ENCODE measurements at places on chromosomes 16 and 17.
A peak's percentile ranks its signal among the peaks of the same experiment; 100 is the strongest.

GRCh38 chr17:570388-570787 lies 144.3 kb downstream of the VPS53 start:
- H3K4me1 ChIP-seq: no peaks in the 10 kb centered on the region
- no peak overlapping the region for H3K27ac ChIP-seq
- H3K4me3 ChIP-seq: no peak overlapping the region

GRCh38 chr17:73292031-73292531 lies 19.7 kb downstream of the CDC42EP4 start:
- H3K27ac ChIP-seq: no peak overlapping the region
- H3K27me3 ChIP-seq: no peaks in the 10 kb centered on the region

DNA sequence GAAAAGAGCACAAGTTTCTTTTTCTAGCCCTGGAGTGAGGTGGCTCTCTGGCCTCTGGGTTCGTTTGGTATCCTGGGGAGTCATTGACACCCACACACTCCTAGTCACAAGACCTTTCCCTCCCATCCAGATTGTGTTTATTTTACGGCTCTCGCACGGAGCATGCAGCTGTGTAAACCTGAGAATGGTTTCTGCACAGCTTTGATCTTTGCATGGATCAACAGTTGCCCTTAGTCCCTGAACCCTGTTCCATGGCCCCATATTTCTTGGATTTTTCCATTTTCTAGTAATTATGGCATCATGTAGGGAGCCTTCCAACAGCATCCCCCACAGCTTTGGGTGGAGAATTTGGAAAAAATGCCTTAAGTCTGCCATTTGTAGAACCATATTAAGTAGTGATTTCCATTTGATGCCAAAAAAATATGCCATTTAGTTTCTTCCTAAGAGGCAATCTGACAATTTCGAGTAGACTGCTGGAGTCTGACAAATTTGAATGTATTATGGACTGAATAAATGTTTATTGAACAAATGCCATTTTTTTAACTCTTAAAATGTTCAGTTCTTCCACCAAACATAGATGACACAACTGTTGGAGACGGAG lies 197.7 kb downstream of the WWOX start:
- H3K4me3 ChIP-seq: no peak overlapping the region
- no peak for DNase-seq
- H3K27me3 ChIP-seq: no peaks in the 10 kb centered on the region
- no peaks in the 10 kb centered on the region for H3K36me3 ChIP-seq

- no peak for DNase-seq
- no peak overlapping the region for H3K27ac ChIP-seq
- H3K4me3 ChIP-seq: no peak overlapping the region
- no peaks in the 10 kb centered on the region for H3K4me1 ChIP-seq
Measured at GRCh38 chr16:4976079-4976478, 17.9 kb downstream of the SEC14L5 start.

GRCh38 chr17:43962479-43962878 lies 8.7 kb upstream of the PYY start:
- H3K27me3 ChIP-seq: peaks cover 13% of the 10 kb centered on the region
- no peaks in the 10 kb centered on the region for H3K36me3 ChIP-seq
- DNase-seq: no peak
- H3K4me1 ChIP-seq: no peaks in the 10 kb centered on the region
- no peak overlapping the region for H3K4me3 ChIP-seq

- no peaks in the 10 kb centered on the region for H3K27me3 ChIP-seq
- H3K36me3 ChIP-seq: no peaks in the 10 kb centered on the region
- no peaks in the 10 kb centered on the region for H3K4me1 ChIP-seq
- no peak overlapping the region for H3K27ac ChIP-seq
Measured at GRCh38 chr17:30573603-30574175, 96.5 kb downstream of the GOSR1 start.

DNA sequence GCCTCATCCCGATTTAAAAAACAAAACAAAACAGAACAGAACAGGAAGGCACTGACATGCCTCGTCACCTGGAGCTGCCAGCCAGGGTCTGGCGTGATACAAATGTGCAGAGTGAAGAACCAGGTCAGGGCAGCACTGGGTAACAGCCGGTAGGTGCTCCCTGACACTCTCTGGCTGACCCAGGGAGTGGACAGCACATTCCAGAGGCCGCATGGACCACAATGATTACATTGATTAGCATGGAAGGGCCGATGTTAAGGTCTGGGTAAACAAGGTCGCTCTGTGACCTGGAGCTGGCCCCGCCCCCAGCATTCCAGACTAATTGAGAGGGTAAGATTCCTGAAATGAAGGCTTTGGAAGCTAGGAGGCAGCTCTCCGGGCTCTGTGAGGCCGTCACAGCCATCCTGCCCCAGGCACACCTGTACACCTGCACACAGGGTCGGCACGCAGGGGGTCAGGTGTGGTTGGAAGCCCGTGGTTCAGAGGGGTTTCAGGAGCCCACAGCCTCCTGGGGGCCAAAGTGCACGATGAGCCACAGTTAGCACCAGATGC lies 21.4 kb downstream of the PIEZO1 start:
- peaks cover 40% of the 10 kb centered on the region for H3K36me3 ChIP-seq
- H3K4me3 ChIP-seq: no peak overlapping the region
- H3K27ac ChIP-seq: no peak overlapping the region
- no peaks in the 10 kb centered on the region for H3K4me1 ChIP-seq

- DNase-seq: no peak
- no peaks in the 10 kb centered on the region for H3K36me3 ChIP-seq
- H3K27ac ChIP-seq: no peak overlapping the region
- peaks cover 4% of the 10 kb centered on the region for H3K27me3 ChIP-seq
- no peaks in the 10 kb centered on the region for H3K4me1 ChIP-seq
- no peak overlapping the region for H3K4me3 ChIP-seq
Measured at GRCh38 chr16:49274591-49274990, 7.0 kb downstream of the CBLN1 start.

GRCh38 chr16:69077251-69077650 lies 28.2 kb upstream of the HAS3 start:
- no peak overlapping the region for H3K4me3 ChIP-seq
- H3K4me1 ChIP-seq: peaks cover 14% of the 10 kb centered on the region
- no peak for DNase-seq

DNA sequence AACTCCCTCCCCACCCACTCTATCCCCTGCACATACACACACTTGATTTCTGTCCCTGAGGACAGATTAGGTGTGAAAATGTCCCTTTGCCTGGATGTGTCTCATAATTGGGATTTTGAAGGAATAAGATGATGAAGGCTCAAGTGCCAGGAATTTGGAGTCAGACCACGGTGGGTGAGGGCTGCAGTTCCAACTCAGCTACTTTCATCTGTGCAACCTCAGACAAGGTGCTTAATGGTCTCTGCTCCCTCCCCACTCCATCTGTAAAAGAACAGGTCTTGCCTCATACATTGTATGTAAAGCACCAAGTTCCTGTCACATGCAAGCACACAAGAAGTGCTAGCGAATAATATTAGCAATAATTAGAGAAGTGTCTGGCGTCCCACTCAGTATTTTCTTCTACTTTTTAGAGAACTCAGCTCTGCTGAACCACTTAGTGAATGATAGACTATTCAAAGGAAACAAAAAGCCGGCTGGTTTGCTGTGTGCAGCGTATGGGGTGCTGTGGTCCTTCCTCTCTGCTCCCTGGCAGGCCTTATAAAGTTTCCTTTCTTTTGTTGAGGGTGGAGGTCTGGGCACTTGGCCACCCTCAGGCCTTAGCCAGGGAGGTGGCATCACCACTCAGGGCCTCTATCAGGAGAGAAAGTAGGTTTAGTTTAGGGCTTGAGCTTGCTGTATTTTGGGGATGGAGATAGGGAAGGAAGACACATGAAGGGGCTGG lies 6.4 kb downstream of the TBX4 start:
- H3K4me1 ChIP-seq: no peaks in the 10 kb centered on the region
- no peak overlapping the region for H3K27ac ChIP-seq
- H3K4me3 ChIP-seq: no peak overlapping the region

- H3K4me3 ChIP-seq: no peak overlapping the region
- no peaks in the 10 kb centered on the region for H3K36me3 ChIP-seq
- no peaks in the 10 kb centered on the region for H3K27me3 ChIP-seq
- no peak for DNase-seq
- H3K4me1 ChIP-seq: no peaks in the 10 kb centered on the region
- no peak overlapping the region for H3K27ac ChIP-seq
Measured at GRCh38 chr17:30543456-30543855, 66.2 kb downstream of the GOSR1 start.

DNA sequence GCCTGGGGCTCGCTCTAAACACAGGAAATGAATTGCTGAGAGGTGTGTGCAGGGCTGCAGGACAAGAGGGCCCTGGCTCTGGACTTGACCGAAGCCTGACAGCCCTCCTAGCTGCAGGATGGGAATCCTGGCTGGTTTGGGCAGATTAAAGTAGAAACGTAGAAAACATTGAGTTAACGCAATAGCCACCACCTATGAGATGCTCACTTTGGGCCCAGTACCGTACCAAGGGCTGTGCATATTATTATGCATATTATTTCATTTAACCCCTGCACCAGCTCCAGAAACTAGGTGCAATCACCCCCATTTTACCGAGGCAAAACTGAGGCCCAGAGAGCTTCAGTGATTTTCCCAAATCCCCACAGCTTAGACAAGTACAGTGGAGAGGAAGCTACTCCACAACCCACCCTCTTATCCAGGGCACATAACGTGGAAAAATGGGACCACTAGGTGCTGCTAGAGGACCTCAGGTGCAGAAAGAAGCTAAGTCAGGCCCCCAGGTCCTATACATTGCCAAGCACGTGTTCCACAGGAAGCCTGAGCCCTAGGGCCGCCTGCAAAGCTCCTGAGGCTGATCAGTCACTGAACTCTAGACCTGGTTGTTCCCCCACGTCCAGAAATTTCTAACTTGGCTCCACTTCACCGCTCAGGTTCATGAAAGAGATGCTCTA lies 79.2 kb downstream of the MYH11 start:
- no peak overlapping the region for H3K27ac ChIP-seq
- H3K36me3 ChIP-seq: no peaks in the 10 kb centered on the region
- H3K4me1 ChIP-seq: no peaks in the 10 kb centered on the region
- no peak overlapping the region for H3K4me3 ChIP-seq
- peak; percentile 50 for DNase-seq

DNA sequence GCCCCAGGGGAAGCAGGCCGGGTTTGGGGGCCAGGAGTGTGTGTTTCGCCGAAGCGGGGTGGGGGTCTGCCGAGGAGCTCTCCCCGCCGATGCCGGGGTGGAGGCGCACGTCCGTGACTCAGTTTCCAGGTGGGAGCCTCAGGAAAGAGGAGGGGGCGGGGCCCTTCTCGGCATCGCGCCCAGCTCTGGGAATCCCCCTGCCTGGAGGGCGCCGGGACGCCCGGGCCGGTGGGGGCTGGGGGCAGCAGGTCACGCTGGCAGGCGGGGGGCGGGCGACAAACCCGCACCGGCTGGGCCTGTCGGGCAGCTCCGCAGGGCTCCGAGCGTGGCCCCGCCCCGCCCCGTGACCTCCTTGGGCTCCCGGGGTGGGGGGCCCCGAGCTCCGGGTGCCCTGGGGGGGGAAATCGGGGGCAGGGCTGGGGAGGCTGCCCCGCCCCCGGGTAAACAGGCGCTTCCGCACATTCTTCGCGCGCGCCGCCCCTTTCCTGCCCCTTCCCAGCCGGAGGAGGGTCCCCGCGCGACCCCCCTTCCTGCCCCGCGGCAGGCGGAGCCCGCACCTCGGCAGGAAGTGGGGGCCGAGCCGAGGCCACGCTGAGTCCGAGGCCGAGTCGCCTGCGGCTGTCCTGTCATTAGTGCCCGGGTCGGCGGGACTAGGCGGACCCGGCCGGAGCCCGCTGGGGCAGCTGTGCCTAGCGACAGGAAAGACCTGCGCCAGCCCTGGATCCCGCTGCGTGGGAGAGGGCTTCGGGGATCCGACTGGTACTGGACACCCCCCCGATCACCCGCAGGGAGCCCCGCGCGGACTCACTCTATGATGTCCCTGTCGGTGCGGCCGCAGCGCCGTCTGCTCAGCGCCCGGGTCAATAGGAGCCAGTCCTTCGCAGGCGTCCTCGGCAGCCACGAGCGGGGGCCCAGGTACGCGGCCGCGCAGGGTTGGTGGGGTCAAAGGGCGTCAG lies 9.3 kb downstream of the RIPOR1 start:
- peaks cover 43% of the 10 kb centered on the region for H3K4me1 ChIP-seq
- H3K36me3 ChIP-seq: peaks cover 39% of the 10 kb centered on the region
- peak overlapping the region; percentile 68 for H3K4me3 ChIP-seq
- no peaks in the 10 kb centered on the region for H3K27me3 ChIP-seq
- peak overlapping the region; percentile 73 for H3K27ac ChIP-seq

GRCh38 chr17:17860766-17861107 lies 24.0 kb upstream of the SREBF1 start:
- DNase-seq: no peak
- no peaks in the 10 kb centered on the region for H3K36me3 ChIP-seq
- no peak overlapping the region for H3K27ac ChIP-seq
- no peaks in the 10 kb centered on the region for H3K27me3 ChIP-seq
- H3K4me3 ChIP-seq: no peak overlapping the region

- no peak overlapping the region for H3K4me3 ChIP-seq
- DNase-seq: no peak
- H3K27ac ChIP-seq: no peak overlapping the region
- H3K27me3 ChIP-seq: no peaks in the 10 kb centered on the region
- H3K36me3 ChIP-seq: no peaks in the 10 kb centered on the region
- no peaks in the 10 kb centered on the region for H3K4me1 ChIP-seq
Measured at GRCh38 chr16:25217921-25218320, 1.2 kb downstream of the AQP8 start.

DNA sequence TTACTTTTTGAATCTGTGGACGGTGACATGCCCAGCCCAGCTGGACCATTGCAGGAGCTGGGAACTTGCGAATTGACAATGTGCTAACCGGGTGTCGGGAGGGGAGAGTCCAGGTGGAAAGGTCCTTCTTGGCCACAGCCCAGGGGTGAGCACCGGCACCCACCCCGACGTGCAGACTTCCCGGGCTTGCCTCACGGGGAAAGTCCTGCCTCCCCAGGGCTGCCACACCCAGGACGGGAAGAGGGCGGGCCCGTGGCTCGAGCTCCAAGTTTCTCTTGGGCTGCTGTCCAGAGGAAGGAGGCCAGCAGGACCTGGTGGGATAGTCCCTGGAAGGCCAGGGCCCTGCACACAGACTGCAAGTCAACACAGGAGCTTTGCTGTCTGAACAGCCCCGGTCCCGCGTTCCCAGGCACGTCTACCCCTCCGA lies 17.7 kb downstream of the CARD14 start:
- no peaks in the 10 kb centered on the region for H3K27me3 ChIP-seq
- H3K27ac ChIP-seq: no peak overlapping the region
- DNase-seq: no peak

- H3K27me3 ChIP-seq: no peaks in the 10 kb centered on the region
- H3K4me3 ChIP-seq: no peak overlapping the region
- no peaks in the 10 kb centered on the region for H3K4me1 ChIP-seq
- no peak overlapping the region for H3K27ac ChIP-seq
- no peak for DNase-seq
Measured at GRCh38 chr16:72787130-72787513, 260.8 kb downstream of the ZFHX3 start.

GRCh38 chr16:46822270-46822669 lies 8.7 kb downstream of the C16orf87 start:
- no peak overlapping the region for H3K4me3 ChIP-seq
- peaks cover 6% of the 10 kb centered on the region for H3K4me1 ChIP-seq
- no peaks in the 10 kb centered on the region for H3K27me3 ChIP-seq
- DNase-seq: no peak

Data from DND-41 (cell line).